ENCODE measurements at places on chromosomes 4 and X.

- no peak for DNase-seq
Measured at GRCh38 chrX:63585936-63586335, 199.1 kb downstream of the ARHGEF9 start.

DNA sequence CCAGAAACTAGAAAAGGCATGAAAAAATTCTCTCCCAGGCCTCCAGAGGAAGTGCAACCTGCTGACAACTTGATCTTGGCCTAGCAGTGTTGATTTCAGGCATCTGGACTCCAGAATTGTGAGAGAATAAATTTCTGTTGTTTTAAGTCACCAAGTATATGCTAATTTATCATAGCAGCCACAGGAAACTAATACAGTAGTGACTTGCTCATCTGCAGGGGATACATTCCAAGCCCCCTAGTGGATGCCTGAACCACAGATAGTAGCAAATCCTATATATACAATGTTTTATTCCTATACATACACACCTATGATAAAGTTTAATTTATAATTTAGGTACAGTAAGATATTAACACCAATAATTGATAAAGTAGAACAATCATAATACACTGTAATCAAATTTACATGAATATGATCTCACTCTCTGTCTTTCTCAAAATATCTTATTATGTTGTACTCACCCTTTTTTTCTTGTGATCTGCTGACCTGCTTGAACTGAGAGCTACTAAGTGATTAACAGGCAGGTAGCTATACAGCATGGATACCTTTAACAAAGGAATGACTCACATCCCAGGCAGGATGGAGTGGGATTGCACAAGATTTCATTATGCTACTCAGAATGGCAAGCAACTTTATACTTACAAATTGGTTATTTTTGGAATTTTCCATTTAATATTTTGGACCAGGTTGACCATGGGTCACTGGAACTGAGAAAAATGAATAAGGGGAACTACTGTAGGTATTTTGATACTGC lies 501.1 kb downstream of the KCNIP4 start:
- no peak for DNase-seq

DNA sequence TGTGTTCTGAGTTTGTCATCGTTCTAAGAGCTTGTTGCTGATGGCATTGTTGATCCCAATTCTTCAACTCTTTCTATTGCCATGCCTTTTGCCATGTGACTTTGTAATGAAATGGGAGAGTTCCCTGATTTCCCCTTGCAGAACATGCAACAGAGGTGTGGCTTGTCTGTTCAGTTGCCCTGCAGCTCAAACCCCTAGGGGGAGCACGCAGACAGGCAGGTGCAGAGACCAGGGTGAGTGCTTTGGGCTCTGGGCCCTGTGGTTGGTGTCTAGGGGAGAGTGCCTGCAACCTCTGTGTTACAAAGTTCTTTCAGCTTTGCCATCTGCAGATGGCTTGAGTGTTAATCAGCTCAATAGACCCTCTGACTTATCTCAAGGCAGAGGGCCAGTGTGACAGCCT lies 332.7 kb downstream of the MID1IP1 start:
- no peak for DNase-seq

GRCh38 chrX:5807181-5807580 lies 421.5 kb downstream of the NLGN4X start:
- no peak for DNase-seq

DNA sequence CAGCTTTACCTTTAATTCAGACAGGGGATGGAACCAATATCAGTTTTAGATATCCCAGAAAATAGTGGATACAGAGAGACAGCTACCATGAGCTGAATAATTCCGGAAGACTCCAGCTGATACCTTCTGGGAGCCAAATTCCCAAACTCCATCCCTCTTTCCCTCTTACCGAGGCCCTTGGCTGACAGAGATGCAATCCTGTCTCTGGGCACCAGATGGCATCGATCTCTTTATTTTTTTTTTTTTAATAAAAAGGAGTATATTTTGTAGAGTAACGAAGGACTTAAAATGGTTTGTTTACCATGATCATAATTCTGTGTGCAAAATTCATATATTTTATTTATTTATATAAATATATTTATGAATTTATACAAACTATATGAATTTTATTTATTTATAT lies 31.0 kb downstream of the RAB40A start:
- no peak for DNase-seq

- no peak for DNase-seq
Measured at GRCh38 chrX:100418556-100418955, 8.5 kb upstream of the PCDH19 start.

- DNase-seq: no peak
Measured at GRCh38 chrX:103399744-103400143, 23.4 kb downstream of the BEX3 start.

DNA sequence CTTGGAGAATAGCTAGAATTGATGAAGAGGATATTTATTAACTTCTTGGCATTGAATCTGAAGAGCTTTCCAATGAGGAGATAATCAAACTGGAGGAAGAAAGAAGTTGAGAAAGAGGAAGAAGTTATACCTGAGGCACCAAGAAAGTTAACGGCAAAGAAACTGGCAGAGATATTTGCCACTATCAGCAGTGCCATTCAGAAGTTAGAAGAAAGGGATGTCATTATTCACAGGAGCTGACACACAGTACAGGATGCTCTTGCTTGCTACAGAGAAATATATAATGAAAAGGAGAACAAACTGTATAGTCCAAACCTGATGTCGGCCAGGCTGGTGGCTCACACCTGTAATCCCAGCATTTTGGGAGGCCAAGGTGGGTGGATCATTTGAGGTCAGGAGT lies 64.5 kb downstream of the MCUB start:
- DNase-seq: no peak

DNA sequence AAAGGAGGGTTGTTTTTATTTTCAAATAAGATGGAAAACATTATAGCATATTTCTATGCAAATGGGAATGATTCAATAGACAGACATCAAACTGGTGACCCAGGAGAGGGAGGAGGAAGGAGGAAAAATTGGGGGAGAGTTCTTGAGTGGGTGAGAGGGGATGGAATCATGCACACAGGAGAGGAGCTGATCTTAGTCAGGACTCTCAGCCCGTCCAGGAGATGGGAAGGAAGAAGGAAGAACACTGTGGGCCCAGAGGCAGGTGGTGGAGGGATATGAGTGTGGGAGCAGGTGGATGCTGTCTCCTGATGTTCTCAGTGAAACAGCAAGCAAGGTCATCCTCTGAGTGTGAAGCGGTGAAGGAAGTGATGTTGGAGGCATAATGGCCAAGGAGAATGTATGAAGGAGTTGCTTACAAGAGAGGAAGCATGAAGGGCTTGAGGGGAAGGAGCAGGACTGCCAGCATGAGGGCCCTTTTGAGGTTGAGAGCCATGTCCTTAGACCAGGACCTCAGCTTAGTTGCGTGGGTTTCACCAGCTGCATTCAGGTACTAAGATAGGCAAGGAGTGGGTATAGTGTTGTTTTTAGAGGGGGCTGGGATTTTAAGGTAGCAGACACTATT lies 161.7 kb upstream of the NAP1L5 start:
- no peak for DNase-seq

DNA sequence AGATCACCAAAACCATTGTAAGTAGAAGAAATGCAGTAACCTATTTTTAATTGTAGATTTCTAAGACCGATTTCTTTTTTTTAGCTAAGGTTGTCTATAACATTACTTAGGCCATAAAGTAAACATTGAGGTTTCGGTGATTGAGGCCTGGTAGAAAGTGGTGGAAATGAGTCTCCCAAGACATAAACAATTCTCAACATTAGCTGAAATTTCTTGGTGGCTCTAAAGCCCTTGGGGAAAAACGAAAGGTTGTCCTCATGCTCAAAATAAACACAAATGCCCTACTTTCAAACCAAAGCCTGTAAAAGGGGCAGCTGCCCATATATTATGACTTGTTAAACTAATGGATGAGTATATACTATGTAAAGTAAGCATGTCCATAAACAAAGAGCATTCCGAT lies 98.8 kb downstream of the SCFD2 start:
- DNase-seq: no peak

- no peak for DNase-seq
Measured at GRCh38 chr4:14575919-14576318, 426.4 kb upstream of the CPEB2 start.

GRCh38 chr4:42654631-42655268 lies 2.2 kb downstream of the ATP8A1 start:
- no peak for DNase-seq

GRCh38 chr4:161252520-161253141 lies 911.2 kb downstream of the FSTL5 start:
- no peak for DNase-seq

DNA sequence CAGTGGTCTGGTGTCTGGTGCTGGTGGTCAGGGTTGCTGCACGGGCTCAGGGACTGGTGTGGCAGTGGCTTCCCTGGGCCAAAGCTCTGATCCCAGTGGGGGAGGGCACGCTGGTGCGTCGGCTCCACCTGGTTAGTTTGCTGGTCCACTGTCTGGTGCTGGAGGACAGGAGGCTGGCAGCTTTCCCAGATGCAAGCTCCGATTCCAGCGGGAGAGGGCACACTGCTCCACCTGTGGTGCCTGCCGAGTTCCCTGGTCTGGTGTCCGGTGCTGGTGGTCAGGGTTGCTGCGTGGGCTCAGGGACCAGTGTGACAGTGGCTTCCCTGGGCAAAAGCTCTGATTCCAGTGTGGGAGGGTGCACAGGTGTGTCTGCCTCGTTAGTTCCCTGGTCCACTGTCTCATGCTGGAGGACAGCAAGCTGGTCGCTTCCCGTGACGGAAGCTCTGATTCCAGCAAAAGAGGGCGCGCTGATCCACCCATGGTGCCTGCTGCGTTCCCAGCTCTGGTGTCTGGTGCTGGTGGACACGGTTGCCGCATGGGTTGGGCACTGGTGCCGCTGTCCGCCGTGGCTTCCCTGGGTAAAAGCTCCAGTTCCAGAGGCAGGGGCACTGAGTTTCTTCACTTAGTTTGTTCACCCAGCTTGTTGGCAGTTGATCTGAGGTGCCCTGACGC lies 5.8 kb downstream of the VMA21 start:
- no peak for DNase-seq

DNA sequence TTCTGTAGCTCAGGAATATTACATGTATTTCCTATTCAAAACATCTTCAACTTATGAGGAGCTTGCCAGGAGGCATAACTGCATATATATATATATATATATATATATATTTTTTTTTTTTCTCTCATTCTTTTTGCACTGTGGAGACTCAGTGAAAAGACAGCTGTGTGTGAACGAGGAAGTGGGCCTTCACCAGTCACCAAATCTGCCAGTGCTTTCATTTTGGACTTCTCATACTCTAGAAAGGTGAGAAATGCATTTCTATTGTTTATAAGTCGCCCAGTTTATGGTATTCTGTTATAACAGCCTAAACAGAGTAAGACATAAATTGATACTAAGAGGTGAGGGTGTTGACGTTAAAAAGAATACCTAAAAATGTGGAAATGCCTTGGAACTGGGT lies 710.6 kb downstream of the TRAM1L1 start:
- no peak for DNase-seq

DNA sequence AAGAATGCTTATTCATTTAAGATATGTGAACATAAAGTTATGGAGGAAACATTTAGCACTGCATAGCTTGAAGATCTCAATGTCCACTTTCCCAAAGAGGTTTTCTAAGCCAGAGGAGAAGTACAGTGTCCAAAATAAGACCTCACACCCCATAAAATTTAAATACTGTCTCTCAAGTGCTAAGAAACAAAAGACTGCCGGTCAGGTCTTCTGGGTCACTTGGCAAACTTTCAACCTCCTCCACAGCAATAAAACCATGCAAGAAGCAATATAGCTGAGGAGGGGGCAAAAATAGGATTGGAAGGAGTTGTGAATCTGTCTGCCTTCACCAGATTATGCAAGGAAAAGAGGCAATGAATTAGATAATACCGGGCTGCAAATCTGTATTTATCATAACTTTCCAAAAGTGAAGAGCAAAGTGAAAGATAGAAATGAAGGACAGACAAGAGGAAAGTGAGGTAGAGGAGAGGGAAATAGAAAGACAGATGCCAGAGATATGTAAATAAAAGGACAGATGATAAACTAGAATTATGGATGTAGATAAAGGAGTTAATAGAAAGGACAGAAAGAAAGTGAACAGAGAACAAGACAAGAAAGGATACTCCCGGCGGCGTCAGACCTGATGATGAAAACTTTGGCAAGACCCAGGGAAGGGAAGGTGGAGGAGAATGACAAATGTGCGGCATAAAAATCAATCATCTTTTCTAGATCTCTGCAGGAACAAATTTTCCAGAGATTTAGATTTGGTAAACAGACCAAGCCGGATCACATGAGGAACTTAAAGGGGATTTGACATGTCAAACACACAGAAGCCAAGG lies 152.7 kb upstream of the FAM241A start:
- DNase-seq: no peak

DNA sequence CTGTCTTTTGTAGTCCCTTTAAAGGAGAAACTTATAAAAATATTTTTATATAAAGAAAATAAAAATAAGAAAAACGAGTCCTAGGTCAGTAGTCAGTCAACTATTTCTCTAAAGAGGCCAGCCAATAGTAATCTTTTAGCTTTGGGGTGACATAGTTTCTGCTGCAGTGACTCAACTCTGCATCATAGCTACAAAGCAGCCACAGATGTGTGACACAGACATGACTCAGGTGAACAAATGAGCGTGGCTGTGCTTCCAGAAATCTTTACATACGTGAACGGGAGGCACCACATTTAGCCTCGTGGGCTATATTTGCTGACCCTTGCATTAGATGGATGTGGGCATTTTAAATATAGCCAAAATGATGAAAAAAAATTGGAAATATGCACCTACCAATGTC lies 1862.5 kb upstream of the TENM3 start:
- DNase-seq: no peak

GRCh38 chr4:82652062-82652461 lies 90.3 kb upstream of the TMEM150C start:
- no peak for DNase-seq

DNA sequence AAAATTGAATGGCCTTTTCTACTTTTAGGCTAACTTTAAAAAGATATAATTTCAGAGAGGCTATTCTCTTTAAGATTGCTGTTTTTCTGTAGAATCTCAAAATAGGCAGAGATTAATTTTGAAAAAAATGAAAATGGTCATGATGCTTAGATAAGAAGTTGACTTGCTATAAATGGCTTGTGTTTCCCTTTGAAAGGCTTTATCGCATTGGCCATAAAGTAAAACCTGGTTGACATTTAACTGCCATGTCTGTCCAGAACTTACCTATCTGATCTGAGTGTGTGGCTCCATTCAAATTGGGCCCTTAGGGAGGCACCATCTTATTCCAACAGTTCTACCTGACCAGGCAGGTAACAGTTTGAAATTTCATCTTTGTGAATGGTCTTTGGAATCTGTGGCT lies 56.1 kb downstream of the AFF2 start:
- no peak for DNase-seq

DNA sequence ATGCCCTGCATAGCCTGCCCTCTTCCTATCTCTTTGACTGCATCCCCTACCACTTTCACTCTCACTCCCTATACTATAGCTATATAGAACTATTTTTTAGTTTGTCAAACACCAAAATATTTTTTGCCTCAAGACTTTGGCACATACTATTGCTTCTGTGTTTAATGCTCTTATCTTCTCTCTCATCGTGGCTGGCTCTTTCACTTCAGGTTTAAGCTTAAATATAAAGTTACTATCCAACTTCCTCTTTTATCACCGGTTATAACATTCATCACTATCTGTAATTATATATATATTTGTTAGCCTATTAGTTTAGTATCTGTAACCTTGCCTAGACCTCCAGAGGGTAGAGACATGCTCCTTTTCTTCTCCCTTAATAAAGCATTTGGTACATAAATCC lies 11.5 kb upstream of the HMGB2 start:
- DNase-seq: no peak

- DNase-seq: no peak
Measured at GRCh38 chr4:56234098-56234497, 153.2 kb downstream of the AASDH start.

GRCh38 chrX:139077281-139078250 lies 366.0 kb upstream of the FGF13 start:
- no peak for DNase-seq

Data from NCI-H1930 (cell line).